Lung (tissue), 17 donors: ENCODE measurements at places on chromosomes 13 and 19.
A peak's percentile ranks its signal among the peaks of the same experiment; 100 is the strongest.

DNA sequence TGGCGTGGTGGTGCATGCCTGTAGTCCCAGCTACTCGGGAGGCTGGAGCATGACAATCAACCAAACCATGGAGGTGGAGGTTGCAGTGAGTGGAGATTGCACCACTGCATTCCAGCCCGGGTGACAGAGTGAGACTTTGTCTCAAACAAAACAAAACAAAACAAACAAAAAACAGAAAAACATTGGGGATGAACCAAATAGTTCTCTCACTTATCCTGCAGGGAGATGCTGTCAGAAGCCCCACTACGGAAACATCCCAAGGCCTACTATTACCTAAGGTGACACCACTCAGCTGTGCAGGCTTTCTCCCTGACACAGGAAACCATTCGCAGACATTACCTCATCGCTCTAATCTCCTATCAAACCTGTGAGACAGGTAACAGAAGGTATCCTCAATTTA, 113.5 kb downstream of the FOXO1 start:
- no peak overlapping the region for H3K27ac ChIP-seq
- no peaks in the 10 kb centered on the region for H3K27me3 ChIP-seq
- no peak for DNase-seq
- no peaks in the 10 kb centered on the region for H3K36me3 ChIP-seq
- no peak overlapping the region for H3K4me3 ChIP-seq
- H3K4me1 ChIP-seq: no peaks in the 10 kb centered on the region

GRCh38 chr13:27919659-27919933, 204 bp upstream of the PDX1 start:
- no peak overlapping the region for H3K27ac ChIP-seq
- no peak for DNase-seq
- peaks cover 82% of the 10 kb centered on the region for H3K27me3 ChIP-seq
- peaks cover 23% of the 10 kb centered on the region for H3K4me1 ChIP-seq

- no peak overlapping the region for H3K4me3 ChIP-seq
- no peak for DNase-seq
- H3K27ac ChIP-seq: no peak overlapping the region
- H3K4me1 ChIP-seq: no peaks in the 10 kb centered on the region
Measured at GRCh38 chr13:45779901-45780300, 71.7 kb downstream of the SIAH3 start.

DNA sequence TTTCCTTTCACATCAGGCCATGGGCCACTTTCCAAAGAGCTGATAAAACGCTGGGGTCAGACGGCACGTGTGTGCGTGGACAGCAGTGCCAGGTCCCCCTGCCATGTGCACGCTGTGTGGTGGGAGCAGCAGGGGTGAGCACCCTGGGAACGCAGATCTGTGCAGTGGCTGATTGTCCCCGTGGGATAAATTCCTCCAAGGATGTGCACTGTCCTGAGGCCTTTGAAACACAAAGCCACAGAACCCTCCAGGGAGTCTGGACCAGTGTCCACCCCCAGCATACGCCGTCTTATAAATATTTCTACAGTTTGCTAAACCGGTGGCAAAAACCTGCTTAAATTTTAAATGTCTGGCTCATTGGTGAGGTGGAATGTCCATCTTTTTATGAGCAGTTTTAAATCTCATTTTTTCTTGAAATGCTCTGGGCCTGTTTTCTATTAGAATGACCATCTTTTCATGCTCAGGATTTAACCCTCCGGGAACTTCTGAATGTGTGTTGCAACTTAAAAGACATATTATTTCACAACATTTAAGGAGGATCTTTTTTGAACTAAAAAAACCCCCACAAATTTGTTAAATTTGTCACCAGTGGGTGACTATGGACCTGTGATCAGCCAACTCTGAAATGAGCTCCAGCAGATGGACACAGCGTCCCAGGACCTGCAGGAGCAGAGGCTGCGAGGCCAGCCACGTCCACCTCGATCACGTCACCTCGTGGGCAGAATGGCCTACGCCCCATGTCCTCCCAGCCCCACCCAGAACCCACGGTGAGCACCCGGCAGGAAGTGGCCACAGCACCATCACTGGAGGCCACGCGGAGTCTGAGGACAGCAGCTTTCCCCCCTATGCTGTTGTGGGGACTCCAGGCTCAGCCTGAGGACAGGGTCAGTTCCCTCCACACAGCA, 68.6 kb downstream of the RASA3 start:
- H3K4me3 ChIP-seq: no peak overlapping the region
- H3K27me3 ChIP-seq: no peaks in the 10 kb centered on the region
- no peaks in the 10 kb centered on the region for H3K36me3 ChIP-seq
- DNase-seq: no peak
- H3K27ac ChIP-seq: peak overlapping the region; percentile 89
- H3K4me1 ChIP-seq: peaks cover 3% of the 10 kb centered on the region

DNA sequence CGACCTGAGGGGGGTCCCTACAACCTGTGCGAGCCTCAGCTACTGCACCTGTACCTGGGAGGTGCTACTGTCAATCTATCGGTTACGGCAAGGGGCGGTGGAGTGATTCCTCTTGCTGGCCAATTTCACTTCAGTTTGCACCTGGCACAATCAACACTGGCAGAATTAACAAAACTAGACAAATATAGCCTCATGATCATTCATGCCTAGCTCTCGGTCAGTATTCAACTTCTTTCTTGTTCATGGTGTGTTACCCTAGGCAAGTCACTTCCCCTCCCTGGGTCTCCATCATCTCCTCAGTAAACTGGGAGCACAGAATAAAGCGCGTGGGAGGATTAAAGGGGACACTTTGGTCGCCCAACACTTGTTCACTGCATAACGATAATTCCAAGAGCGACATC, 618 bp downstream of the HAUS8 start:
- H3K27ac ChIP-seq: peak overlapping the region; percentile 48
- DNase-seq: no peak
- no peaks in the 10 kb centered on the region for H3K27me3 ChIP-seq
- H3K4me3 ChIP-seq: peak overlapping the region; percentile 69
- H3K36me3 ChIP-seq: peaks cover 3% of the 10 kb centered on the region

DNA sequence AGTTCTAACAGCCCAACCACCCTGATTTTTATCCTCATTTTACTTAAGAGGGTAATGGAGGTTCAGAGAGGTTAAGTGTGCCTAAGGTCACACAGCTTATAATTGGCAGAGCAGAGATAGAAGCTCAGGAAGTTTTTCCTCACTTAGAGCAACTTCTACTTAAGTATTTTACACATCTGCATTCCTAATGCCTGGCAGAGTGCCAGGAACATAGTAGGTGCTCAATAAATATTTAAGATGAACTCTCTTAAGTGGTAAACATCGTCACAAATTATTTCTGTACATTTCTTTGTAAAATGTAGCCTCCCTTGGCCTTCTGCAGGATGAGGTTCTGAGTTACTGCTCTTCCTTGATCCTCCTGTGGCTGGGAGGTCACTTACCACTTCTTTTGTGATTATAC, 14.7 kb downstream of the FARP1 start:
- peaks cover 6% of the 10 kb centered on the region for H3K36me3 ChIP-seq
- H3K27me3 ChIP-seq: no peaks in the 10 kb centered on the region
- no peak for DNase-seq
- peaks cover 11% of the 10 kb centered on the region for H3K4me1 ChIP-seq

DNA sequence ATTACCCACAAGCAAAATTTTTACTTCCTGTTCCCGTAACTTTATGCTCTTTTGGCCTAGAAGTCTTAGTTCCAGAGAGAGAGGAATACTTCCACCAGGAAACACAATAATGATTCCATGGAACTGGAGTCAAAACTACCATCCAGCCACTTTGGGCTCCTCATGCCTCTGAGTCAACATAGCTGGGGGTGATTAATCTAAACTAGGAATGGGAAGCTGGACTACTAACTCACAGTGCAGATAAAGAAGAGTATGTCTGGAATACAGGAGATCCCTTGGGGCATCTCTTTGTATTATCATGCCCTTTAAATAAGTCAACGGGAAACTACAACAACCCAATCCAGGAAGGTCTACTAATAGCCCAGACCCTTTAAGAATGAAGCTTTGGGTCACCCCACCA, 8.9 kb upstream of the ELF1 start:
- H3K27me3 ChIP-seq: no peaks in the 10 kb centered on the region
- H3K4me3 ChIP-seq: no peak overlapping the region
- peaks cover 3% of the 10 kb centered on the region for H3K36me3 ChIP-seq
- no peaks in the 10 kb centered on the region for H3K4me1 ChIP-seq
